Activated naive CD8-positive, alpha-beta T cell treated with anti-CD3 and anti-CD28 coated beads, Interleukin-2, amount 50 U/mL, for 24 hours (primary cell): ENCODE measurements at places on chromosomes 1 and 21.

DNA sequence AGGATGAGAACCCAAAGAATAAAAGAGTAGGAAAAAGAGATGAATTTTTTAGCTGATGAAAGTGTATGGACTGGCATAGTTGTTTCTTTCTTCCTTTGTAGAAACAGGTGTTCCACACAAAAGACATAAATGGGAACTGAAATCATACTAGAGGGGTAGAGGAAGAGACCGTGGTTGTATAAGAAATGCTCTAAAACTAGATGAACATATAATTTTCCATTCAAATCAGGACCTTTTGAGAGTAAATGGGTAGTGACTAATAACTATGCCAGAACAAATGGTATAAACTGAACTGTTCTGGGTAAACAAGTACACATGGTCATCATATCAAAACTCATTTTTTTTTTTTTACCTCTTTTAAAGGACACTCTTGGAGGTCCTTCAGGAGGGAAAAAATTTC, 344.2 kb downstream of the VAV3 start:
- no peak for DNase-seq

GRCh38 chr1:203669739-203670138, 43.1 kb downstream of the ATP2B4 start:
- DNase-seq, result no peak

DNA sequence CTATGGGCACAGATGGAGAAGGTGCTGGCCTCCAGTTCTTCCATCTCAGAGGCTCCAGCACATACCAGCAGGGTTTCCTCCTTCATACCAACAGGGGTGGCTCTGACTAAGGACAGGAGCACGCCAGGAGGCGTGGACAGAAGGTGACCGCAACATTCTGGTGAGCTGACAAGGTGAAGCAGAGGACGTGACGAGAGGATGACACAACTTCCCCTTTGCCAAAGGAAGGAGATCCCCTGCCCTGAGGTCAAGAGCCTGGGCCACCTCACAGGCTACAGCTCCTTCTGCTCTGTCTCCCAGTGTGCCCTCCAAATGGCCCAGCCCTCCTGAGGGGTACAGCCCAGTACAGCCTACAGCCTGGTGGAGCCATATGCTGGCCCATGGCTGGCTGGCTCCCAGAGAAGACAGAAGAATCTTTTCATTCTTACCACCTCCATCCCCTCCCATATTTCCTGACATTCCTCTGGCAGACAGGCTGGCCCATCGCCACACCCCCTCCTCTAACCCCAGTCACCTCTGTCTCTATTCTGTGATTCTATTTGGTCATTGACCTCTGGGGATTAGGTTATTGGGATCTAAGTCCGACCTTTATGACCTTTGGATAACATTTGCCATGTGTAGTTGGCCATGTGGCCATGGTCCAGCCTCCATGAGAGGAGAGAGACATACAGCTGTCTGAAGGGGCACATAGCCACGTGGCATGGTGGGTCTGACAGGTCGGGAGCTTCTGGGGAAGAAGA, 5.1 kb upstream of the LAMB3 start:
- no peak for DNase-seq

GRCh38 chr1:205961405-205961804, 18.1 kb upstream of the SLC26A9 start:
- peak; percentile 14 for DNase-seq

DNA sequence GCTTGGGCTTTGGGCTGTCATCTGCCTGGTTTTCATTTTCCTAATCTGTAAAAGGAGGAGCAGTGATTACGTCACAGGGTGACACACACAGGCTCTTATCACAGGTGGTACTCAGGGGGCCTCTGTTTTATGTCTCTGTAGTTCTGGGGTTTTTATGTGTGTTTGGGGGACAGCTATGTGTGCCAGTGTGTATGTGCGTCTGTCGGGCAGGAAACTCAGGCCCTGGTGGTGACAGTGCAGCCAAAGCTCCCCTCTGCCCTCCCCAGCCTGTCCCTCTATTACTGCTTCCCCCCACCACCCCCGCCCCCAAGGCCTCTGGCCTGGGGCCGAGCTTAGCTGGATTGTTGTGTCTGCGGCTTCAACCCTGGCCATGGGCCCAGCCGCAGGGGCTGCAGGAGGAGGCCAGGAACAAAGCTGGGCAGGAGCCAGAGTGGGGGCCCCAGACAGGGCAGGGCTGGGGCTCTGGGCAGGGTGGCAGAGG, 13.3 kb downstream of the MFAP2 start:
- no peak for DNase-seq

GRCh38 chr1:115073298-115074087, 15.8 kb downstream of the TSPAN2 start:
- peak; percentile 36 for DNase-seq

DNA sequence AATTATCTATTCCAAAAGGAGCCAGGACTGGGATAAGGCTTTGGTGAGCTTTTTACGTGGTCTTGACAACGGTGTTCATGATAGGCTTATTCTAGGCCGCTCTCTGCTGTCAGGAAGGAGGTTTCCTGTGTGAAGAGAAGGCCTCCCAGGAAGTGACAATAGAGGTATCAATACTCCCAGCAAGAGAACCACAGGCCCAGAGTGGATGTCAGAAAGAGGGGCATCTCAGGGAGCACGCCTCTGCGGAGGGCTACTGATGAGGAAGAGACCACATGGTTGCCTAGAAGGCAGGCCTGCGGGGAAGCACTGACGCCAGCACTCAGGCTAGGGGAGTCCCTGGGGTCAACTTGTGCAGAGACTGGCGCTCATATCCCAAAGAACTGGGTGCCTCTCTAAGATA, 60.4 kb downstream of the ITPKB start:
- peak; percentile 76 for DNase-seq

DNA sequence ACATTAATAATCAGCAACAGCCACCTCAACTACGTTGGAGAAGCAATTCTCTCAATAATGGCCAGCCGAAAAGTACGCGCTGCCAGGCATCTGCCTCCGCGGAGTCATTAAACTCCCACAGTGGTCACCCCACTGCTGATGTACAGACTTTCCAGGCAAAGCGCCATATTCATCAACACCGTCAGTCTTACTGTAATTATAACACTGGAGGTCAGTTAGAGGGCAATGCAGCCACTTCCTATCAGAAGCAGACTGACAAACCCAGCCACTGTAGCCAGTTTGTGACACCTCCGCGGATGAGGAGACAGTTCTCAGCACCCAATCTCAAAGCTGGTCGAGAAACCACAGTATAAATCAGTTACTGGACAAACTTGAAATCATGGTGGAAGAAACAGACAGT, 93.9 kb downstream of the KIF1B start:
- DNase-seq, result no peak

- no peak for DNase-seq
Measured at GRCh38 chr1:236727521-236727920, 41.2 kb downstream of the ACTN2 start.

- DNase-seq, result peak; percentile 44
Measured at GRCh38 chr1:93681101-93681988, at the start of gene BCAR3. Gene BCAR3 (minus strand): TSS chr1:93681837. CDS start chr1:93674930, 6,907 bp downstream.

DNA sequence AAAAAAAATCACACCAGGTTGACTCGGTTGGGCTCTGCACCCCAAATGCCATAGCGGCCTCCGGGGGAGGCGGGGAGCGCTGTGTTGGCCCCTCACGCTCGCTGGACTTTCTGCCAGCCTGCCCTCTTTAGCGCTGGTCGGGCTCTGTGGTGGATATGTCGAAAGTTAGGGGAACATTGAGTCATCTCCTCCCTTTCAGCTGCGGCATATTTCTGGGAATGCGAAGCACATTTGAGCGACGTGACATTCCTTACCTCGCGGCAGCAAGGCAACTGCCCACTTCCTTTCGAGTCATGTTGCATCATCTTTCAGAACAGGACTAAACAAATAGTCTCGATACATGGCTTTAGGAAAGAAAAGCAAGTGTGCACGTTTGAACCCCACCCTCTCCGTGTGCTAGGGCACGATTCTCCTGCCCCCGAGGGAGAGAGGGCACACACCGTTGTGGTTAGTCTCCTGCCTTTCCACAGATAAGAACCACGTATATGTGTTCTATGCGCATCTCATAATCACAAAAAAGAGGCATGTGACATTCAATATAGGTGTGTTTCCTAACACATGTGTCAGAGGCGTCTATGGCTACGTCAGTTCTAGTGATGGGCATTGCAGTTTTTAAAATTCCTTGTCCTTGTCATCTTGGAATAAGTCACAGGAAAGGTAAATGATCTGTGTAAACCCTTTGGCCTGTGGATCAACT, 105.9 kb upstream of the SLC45A1 start:
- DNase-seq, result peak; percentile 11

GRCh38 chr1:206952171-206952570, 5.9 kb upstream of the PIGR start:
- DNase-seq, result no peak

DNA sequence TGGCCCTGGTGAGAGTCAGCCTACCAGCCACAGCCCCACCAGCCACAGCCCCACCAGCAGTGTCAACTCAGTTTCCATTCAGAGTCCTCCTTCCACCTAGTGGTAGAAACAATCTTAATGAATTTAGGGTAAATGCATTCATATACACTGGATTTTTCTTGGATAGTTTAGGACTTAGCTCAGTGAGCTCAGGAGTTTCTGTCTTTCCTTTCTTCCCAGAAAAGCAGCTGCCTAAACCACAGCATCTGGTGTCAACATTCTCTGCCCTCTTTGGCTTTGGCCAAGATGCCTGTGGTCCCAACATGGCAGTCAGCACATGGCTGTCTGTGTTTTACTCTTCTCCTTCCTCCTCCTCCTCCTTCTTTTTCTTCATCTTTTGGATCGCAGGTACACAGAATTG, 94.0 kb downstream of the CLIC6 start:
- DNase-seq, result no peak

DNA sequence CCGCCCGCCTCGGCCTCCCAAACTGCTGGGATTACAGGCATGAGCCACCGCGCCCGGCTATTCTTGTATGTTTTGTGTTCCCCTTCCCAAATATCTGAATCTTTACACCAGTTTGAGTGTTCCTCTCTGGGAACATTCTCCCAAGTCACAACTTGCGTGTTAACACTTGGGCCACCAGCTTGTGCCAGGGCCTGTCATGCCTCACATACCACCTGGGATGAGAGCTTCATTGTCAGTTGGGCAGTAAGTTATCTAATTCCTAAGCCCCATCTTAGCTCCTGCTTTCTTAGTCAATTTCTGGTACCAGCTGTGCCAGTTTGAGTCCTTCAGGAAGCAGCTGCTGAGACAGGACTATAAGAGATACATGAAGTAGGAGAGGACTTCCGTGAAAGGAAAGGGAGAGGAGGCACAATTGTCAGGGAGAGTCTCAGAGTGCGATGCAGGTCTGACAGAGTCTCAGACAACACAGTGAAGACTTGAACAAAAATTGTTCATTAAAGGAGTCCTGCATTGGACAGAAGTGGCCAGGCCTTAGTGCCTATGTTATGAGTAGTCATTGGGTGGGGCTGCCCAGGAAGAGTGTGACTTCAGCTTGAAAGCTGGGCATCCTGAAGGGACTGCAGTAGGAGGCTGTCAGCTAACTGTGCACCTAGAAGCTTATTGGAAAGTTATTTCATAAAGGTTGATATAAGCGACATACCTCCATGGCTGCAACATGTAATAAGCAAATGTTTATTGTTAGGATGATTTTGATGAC, 17.3 kb downstream of the ZFYVE9 start:
- DNase-seq, result no peak

GRCh38 chr1:112673592-112674439, 643 bp upstream of the MOV10 start:
- DNase-seq, result no peak

DNA sequence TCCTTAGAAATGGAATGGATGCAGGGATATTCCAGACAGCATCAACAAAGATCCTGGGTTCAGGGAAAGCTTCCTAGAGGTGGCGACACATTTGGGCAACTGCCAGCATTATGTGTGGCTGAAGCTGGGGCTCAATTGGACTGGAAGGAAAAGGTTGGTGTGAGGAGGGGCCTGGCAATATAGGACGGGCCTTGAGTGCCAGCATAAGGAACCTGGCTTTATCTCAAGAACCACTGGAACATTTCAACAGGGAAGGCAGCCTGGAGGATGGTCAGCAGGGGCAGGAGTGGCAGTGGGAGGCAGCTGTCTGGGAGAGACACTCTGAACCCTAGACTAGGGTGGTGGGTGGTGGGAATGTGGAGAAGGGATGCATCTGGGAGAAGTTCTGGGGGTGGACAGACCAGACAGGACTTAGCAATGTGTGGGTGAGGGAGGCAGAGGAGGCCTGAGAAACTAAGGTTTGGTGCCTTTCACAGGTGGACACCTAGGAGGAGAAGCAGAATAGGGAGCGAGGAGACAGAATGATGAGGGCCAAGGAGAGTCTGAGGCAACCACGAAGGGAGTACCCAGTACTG, 3.5 kb downstream of the SH3BGRL3 start:
- DNase-seq, result peak; percentile 9

DNA sequence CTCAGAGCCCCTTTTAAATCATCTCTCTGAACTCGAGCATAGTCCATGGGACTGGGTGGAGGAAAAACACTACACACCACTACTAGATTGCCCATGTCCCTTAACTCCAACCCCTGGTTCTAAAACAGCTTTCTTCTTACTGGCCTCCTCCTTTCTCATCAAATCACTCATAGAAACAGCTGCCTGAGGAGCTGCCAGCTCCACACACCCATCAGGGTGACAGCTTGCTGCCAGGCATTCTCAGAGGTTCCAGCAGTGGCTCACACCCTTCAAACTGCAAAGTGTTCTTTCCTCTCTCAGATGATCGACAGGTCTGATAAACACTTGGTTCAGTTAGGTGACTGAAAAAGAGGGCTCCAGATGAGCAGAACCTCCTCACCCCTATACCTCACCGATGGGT, 543.0 kb upstream of the PLXNA2 start:
- DNase-seq, result no peak

GRCh38 chr1:167263819-167264464, 43.3 kb downstream of the POU2F1 start:
- no peak for DNase-seq

DNA sequence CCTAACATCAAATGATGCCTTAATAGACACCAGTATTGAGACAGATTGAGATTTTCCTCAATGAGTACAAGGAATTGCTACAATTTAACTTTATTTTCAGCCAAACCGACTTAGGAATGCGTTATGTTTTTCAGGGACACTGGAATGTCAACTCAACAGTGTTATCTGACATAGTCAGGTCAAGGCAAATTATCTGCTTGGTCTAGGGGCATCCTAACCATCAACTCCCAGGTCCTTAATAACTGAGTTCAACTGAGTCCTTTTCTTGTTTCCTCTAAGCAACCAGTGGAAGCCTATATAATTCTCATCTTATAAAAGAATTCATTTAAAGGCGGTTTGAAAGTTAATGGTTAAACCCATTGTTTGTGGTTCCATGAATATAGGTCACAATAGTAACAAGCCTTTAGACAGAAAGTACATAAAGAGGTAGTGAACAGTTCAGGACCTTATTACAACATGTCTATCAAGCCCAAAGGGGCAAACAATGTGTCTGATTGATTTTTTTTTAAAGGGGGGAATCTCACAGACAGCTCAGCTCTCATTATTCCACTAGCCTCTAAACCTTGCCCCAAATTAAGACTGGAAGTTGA, 32.3 kb upstream of the NR5A2 start:
- no peak for DNase-seq

- DNase-seq, result no peak
Measured at GRCh38 chr1:26373281-26373680, 731 bp upstream of the ZNF683 start.

- no peak for DNase-seq
Measured at GRCh38 chr1:11690397-11691301, 861 bp upstream of the DRAXIN start.

GRCh38 chr1:24925082-24925779, 4.8 kb downstream of the RUNX3 start:
- peak; percentile 85 for DNase-seq
